ENCODE measurements at places on chromosomes 1 and 21.

DNA sequence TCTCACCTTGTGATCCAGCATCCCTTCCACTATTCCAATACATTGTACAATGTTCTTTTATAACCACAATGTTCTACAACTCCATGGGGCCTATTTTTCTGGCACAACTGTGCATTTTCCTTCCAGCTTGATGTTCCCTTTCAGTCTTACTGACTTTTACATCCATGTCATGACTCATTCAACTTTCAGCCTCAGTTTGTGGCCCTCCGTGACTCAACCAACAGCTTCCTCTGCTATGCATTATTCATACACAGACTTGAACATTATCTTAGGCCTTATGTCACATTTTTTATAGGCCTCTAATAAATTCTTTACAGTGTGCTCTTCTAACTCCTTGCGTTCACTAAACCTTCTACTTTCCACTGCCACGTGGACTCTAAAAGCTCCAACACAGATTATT is 119.4 kb upstream of the PRMT6 start:
- no peak for DNase-seq

GRCh38 chr21:38702196-38702595 is 103.5 kb upstream of the ETS2 start:
- DNase-seq, result no peak

- no peak for DNase-seq
These were observed 1.2 kb downstream of the CCNL2 start for GRCh38 chr1:1397839-1398523.

- no peak for DNase-seq
These were observed 215.1 kb downstream of the PTPRU start for GRCh38 chr1:29451368-29451892.

- DNase-seq, result no peak
These were observed 19.7 kb downstream of the DPH5 start for GRCh38 chr1:101005871-101006270.

DNA sequence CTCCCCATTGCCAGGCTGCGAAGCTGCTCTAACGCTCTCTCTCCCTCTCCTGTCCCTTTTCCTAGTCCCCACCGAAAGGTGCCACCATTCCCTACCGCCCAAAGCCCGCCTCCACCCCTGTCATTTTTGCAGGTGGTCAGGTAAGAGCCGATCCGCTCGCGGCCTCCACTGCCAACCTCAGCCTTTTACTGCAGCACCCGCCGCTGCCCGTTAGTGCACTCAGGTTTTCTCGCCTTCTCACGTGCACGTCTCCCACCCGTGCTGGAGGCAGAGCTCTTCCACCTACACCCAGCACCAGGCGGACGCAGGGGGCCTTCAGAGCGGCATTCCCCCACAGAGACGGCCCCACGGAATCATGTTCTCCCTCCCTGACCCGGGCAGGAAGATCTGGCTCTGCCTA is 67.7 kb upstream of the COL6A1 start:
- no peak for DNase-seq

- DNase-seq, result no peak
These were observed 8.0 kb upstream of the RLF start for GRCh38 chr1:40153073-40153770.

DNA sequence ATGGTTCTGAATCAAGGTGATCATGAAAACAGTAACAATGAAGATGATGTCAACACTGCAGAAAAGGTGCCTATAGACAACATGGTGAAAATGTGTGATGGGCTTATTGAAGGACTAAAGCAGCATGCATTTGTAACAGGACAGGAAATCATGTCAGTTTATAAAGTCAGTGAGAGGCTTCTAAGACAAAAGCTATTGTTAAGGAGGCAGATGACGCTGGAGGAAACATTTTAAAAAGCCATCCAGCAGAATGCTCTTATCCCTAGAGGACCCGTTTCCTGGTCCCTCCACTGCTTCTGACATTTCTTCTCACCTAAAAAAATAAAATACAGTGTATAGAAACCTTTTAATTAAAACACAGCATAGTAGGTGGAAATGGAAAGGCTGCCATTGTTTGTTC is 40.9 kb downstream of the CYYR1 start:
- no peak for DNase-seq

DNA sequence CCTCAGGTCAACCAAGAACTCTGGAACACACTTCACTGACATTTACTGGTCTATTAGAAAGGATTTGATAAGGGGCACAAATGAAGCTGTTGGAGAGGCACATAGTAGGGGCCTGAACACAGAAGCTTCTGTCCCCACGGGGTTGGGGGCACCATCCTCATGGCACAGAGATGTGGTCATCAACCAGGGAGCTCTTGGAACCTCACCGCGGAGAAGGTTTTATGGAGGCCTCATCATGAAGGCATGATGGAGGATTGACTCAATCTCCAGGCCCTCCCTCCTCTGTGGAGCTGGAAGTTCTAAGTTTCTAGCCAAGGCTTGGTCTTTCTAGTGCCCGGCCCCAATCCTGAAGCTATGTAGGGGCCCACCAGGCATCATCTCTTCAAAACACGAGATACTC is 23.6 kb downstream of the MX1 start:
- DNase-seq, result no peak

- DNase-seq, result no peak
These were observed 52.5 kb downstream of the EPRS1 start for GRCh38 chr1:219993554-219994433.

DNA sequence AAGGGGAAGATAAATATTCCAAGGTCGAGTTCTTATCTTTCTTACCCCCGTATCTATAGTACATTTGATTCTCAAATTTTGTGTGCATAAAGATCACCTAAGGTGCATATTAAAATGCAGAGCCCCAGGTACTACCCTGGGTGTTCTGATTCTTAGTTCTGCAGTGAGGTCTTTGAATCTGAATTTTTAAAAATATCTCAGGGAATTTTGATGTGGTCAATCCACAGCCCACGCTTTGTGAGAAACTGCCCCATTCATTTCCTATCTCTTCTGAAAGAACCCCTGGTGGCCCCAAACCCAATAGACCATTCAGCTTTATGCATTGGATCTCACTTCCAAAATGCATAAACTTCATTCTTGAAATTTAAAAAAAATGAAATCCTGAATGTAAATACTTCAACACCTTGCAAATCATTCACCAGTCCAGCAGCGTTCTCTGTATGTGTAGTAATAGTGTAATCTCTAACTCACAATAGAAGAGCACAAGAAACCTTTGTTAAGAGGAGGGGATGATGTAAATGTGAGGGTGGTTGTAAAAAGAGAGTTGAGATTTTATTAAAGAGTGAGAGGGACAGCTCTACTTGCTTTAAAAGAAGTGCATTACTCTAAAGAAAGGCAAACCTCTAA is 108.8 kb upstream of the ZP4 start:
- no peak for DNase-seq

GRCh38 chr1:3819771-3820200 is 23.5 kb upstream of the LRRC47 start:
- DNase-seq, result no peak

GRCh38 chr1:27958513-27958912 is 1.3 kb upstream of the XKR8 start:
- no peak for DNase-seq

- no peak for DNase-seq
These were observed 53.6 kb downstream of the APCS start for GRCh38 chr1:159641221-159641620.

DNA sequence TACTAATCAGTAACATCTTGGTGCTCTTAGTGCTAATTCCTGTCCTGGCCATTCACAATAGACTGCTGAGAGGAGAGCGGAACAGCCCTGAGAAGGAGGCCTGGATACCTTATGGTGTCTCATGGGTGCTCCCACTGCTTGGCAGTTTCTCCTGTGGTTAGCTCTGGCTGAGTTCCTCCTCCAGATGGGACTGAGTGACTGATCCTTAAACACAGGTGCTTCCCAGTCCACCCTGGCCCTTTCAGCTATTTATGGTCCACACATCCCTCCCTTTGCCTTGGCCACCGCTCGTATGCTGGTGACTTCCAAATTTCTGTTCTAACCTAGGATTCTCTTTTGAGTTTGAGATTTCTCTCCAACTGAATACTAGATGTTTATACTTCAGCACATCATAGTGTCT is 157.0 kb upstream of the CACNA1E start:
- DNase-seq, result no peak

DNA sequence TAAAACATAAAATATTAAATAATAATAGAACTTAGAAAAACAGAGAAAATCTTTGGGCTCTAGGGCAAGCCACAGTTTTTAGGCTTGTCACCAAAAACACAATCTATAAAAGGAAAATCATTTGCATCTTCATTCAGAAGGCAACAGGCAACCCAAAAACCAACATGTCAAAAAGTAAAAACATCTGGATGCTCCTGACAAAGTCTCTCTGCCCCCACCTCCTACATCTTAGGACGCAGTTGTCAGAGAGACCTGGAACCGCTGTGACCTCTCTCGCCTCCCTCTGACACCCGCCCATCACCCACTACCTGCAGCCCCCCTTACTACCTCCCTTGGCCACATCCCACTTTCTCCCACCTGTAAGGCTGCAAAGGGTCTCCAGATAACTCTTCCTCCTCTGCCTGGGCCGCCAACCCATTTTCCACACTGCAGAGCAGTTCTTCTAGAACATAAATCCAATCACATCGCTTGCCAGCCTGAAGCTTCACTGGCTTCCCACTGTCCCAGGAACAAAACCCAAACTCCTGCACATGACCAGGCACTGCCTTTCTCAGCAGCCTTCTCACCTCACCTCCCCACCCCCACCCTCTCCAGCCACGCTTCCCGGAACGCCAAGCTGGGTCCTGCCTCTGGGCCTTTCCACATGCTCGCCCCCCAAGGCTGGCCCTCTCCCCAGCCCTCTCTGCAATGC is 14.7 kb downstream of the PRDM15 start:
- DNase-seq, result no peak

GRCh38 chr1:156122519-156123355 is 8.2 kb downstream of the LMNA start:
- no peak for DNase-seq
